ENCODE measurements at places on chromosomes 5 and 9.

DNA sequence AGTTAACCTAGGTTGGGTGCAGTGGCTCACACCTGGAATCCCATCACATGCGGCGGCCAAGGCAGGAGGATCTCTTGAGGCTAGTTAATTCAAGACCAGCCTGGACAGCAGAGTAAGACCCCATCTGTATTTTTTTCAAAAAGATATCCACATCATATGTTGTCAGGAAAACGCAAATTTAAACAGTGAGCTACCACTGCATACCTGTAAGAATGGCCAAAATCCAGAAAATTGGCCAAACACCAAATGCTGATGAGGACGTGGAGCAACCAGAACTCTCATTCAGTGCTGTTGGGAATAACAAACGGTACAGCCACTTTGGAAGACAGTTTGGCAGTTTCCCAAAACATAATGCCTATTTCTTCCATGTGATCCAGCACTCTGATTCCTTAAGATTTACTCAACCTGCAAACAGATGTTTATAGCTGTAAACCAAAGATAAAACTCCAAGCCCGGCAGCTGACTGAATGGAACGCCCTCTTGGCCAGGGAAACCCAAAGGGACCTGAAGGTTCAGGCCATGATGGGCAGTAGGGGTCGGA lies 12.4 kb downstream of the CEL start:
- no peaks in the 10 kb centered on the region for H3K4me1 ChIP-seq
- H3K27me3 ChIP-seq, result no peaks in the 10 kb centered on the region
- DNase-seq, result no peak
- H3K36me3 ChIP-seq, result peaks cover 6% of the 10 kb centered on the region
- H3K4me3 ChIP-seq, result no peak overlapping the region
- no peak overlapping the region for H3K27ac ChIP-seq

DNA sequence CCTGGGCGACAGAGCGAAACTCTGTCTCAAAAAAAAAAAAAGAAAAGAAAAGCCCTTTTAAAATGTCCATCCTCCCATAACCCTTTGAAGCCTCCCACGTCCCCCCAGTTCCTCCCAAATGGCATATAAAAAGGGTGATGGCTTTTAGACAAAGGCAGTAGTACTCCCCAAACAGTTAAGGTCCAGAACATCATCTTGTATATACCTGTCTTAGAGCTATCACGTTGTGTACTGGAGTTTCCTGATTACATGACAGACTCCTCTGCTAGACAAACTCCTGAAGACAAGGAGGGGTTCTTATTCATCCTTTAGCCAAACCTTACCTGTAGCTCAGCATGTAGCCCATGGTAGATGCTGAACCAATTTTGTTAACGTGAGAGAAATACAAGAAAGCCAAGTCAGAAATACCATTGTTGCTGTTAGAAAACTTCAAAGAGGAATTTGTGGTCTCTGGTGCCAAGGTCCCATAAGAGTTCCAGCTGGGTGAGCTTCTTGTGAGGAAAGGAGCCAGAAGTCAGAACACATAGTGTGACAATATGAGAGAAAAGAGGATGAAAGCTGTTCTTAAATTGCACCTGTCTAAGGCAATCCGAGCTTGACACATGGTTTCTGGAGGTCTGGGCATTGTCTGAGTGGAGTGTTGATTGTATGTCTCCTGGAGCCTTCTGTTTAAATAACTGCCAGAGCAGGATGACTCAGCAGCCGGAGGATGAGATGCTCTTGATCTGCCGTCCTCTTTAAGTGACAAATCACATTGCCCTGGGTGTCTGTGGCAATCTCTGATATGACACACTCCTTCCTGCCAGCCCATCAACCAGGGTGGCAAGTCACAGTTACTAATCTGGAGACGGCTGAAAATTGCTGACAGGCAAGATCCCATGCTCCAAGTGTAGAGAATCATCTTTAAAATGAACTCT lies 69.1 kb downstream of the ARRDC3 start:
- peak overlapping the region; percentile 69 for H3K4me3 ChIP-seq
- H3K27ac ChIP-seq, result peak overlapping the region; percentile 52
- H3K4me1 ChIP-seq, result peaks cover 42% of the 10 kb centered on the region
- H3K36me3 ChIP-seq, result no peaks in the 10 kb centered on the region
- H3K27me3 ChIP-seq, result no peaks in the 10 kb centered on the region

DNA sequence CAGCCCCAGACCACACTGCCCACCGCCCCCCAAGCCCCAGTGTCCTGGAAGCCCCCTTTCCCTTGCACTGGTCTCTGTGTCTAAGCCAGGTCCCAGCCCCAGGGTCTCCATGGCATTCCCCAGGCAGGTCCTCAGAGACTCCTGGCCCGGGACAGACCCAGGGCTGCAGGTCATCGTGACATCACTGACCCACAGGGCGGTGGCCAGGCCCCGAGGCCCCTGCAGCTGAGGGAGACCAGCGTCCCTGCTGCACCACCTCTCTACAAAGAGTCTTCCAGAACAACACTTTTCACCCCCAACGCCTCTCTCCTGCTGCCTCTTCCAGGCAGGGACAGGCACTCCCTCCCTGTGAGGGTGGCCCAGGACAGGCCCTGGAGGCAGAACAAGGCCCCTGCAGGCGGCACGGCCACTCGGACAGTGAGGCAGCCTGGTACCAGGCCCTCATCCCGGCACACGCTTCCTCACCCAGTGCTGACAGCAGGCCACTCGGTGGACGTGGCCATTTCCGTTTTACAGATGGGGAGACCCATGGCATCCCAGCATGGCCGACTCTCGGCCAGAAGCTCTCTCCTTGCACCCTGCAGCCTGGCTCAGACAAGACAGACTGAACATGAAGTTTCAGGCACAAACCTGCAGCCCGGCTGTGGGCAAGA lies 136.4 kb downstream of the ADAMTS2 start:
- H3K36me3 ChIP-seq, result no peaks in the 10 kb centered on the region
- no peak overlapping the region for H3K27ac ChIP-seq
- peaks cover 8% of the 10 kb centered on the region for H3K27me3 ChIP-seq

- no peaks in the 10 kb centered on the region for H3K27me3 ChIP-seq
- no peak overlapping the region for H3K27ac ChIP-seq
- H3K4me3 ChIP-seq, result no peak overlapping the region
- peaks cover 12% of the 10 kb centered on the region for H3K36me3 ChIP-seq
- H3K4me1 ChIP-seq, result peaks cover 6% of the 10 kb centered on the region
These were observed 67.0 kb downstream of the NR3C1 start for GRCh38 chr5:143336485-143336884.

DNA sequence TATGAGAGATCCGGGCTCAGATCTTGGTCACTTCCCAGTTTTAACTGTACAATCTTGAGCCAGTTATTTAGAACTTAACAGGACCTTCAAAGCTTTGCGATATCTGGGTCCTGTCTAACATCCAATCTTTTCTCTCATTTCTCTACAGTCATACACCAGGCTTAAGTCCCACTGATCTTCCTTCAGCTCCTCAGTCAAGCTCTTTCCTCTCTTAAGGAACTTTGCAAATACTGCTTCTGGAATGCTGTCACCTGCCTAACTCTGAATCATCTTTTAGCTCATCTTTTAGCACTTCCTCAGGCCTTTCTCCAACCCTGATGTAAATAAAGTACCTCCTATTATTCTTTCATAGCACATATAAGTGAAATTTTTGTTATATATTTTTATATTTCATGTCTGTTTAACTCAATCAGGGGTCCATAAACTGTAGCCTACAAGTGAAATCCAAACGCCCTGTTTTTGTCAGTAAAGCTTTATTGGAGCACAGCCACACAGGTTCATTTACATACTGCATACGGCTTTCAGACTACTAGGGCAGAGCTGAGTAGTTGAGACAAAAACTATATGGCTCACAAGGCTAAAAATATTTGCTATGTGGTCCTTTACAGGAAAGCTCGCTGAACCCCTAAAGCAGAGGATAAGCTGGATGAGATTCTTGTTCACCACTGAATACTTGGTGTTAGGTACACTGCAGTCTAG lies 63.5 kb downstream of the MEF2C start:
- H3K27ac ChIP-seq, result peak overlapping the region; percentile 78
- peaks cover 26% of the 10 kb centered on the region for H3K36me3 ChIP-seq
- no peaks in the 10 kb centered on the region for H3K27me3 ChIP-seq
- DNase-seq, result no peak

DNA sequence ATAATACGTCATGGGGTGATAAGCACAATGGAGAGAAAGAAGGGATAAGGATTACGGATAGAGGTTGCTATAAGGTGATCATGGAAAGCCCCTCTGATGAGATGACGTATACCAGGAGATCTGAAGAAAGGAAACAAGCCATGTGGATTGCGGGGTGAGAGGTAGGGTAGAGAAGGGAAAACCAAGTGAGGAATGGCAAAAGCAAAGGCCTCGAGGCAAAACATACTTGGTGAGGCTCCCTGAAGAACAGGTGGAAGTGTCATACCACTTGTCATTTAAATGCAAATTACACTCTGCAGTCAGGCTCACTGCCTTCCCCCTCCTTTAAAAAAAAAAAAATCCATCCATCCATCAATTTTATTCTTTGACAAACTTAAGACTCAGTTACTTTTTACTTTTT lies 420.8 kb downstream of the RAB3C start:
- H3K27me3 ChIP-seq, result no peaks in the 10 kb centered on the region
- no peak for DNase-seq
- no peaks in the 10 kb centered on the region for H3K36me3 ChIP-seq
- H3K27ac ChIP-seq, result no peak overlapping the region

GRCh38 chr5:58505971-58506640 lies 14.9 kb downstream of the GAPT start:
- H3K4me1 ChIP-seq, result peaks cover 34% of the 10 kb centered on the region
- H3K4me3 ChIP-seq, result peak overlapping the region; percentile 62
- H3K27ac ChIP-seq, result peak overlapping the region; percentile 92

DNA sequence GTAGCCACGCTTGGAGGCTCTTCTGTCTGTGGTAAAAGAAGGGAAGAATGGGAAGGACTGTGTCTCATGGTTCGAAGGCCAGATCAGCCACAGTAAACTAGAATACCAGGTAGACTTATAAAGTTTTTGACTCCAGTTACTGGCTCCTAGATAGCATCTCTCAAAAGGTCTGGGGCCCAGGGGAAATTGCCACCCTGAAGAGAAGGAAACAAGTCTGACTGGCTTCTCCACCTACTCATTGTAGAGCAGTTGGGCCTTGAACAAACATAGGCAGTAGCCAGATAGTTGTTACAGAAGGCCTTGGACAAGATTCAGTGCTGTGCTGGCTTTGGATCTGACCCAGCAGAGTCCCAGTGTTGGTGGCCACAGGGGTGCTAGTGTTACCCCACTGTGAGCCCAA lies 890.4 kb downstream of the EFNA5 start:
- H3K4me3 ChIP-seq, result no peak overlapping the region
- H3K27me3 ChIP-seq, result no peaks in the 10 kb centered on the region
- no peaks in the 10 kb centered on the region for H3K36me3 ChIP-seq
- no peaks in the 10 kb centered on the region for H3K4me1 ChIP-seq
- no peak for DNase-seq
- no peak overlapping the region for H3K27ac ChIP-seq

DNA sequence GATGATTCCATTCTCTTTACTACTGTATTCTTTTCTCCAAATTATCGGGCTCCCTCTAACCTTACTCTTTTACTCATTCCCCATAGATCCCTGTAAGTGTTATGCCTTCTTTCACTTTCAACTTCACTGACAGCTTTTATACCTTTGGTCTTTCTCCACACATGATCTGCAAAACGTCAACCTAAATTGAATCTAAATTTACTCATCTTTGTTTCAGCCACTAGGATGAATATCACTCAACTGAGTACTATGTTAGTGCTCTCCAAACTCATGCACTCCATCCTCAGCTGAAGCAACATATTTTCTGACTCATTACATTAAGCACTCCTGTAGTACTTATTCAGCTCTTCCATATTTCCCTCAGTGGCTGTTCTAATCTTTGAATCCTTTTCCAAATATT lies 133.4 kb downstream of the ADAMTS19 start:
- H3K4me3 ChIP-seq, result no peak overlapping the region
- H3K27ac ChIP-seq, result no peak overlapping the region
- H3K27me3 ChIP-seq, result no peaks in the 10 kb centered on the region
- DNase-seq, result no peak
- H3K36me3 ChIP-seq, result no peaks in the 10 kb centered on the region

DNA sequence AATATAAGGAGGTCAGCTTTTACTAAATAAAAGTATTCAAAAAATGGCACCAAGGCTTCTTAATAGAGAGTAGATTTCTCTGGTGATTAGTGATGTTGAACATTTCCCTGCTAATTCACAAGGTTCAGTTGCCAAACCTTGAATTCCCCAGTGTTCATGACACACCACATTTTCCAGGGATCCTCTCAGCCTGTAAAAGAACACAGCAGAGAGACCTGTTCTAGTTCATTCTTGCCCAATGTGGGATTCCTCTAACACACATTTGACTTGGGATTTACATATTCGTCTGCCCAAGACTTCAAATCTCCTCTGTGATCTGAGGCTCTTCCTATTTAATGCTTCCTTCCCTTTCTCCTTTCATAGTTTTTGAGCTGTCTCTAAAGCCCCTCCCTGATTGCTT lies 273.2 kb upstream of the CDH9 start:
- no peak overlapping the region for H3K4me3 ChIP-seq
- H3K36me3 ChIP-seq, result no peaks in the 10 kb centered on the region
- no peak for DNase-seq
- no peaks in the 10 kb centered on the region for H3K4me1 ChIP-seq

GRCh38 chr5:147017191-147017590 lies 138.6 kb upstream of the PPP2R2B start:
- no peak overlapping the region for H3K4me3 ChIP-seq
- no peak overlapping the region for H3K27ac ChIP-seq
- no peak for DNase-seq
- H3K4me1 ChIP-seq, result no peaks in the 10 kb centered on the region
- H3K27me3 ChIP-seq, result no peaks in the 10 kb centered on the region

- no peak overlapping the region for H3K27ac ChIP-seq
- H3K36me3 ChIP-seq, result no peaks in the 10 kb centered on the region
- no peak for DNase-seq
- peaks cover 19% of the 10 kb centered on the region for H3K27me3 ChIP-seq
- H3K4me1 ChIP-seq, result peaks cover 10% of the 10 kb centered on the region
These were observed 5.6 kb upstream of the IL3 start for GRCh38 chr5:132054697-132055440.

GRCh38 chr5:139494256-139494655 lies 11.7 kb upstream of the STING1 start:
- H3K4me3 ChIP-seq, result no peak overlapping the region
- H3K27ac ChIP-seq, result no peak overlapping the region
- DNase-seq, result no peak
- H3K36me3 ChIP-seq, result no peaks in the 10 kb centered on the region

DNA sequence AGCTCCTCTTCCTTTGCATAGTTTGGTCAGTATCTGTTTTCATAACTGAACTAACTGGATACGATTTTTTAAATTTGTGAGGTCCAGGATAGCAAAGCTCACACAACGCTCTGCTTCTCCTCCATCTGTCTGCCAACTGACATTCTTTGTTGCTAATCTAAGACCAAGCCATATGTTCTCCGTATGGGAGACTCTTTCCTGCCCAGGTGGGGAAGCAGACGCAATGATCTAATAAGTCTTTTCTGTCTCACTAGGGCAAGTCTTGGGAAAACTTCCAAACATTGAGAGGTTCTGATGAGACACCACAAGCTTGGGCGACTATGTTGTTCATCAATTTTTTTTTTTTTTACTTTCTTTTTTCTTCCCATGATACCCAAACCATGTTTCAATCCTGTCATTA lies 558.5 kb downstream of the EFNA5 start:
- H3K4me3 ChIP-seq, result no peak overlapping the region
- H3K27me3 ChIP-seq, result no peaks in the 10 kb centered on the region
- H3K4me1 ChIP-seq, result no peaks in the 10 kb centered on the region

- no peaks in the 10 kb centered on the region for H3K4me1 ChIP-seq
- H3K27me3 ChIP-seq, result no peaks in the 10 kb centered on the region
- DNase-seq, result no peak
- no peak overlapping the region for H3K27ac ChIP-seq
- no peaks in the 10 kb centered on the region for H3K36me3 ChIP-seq
These were observed 126.1 kb upstream of the STC2 start for GRCh38 chr5:173454361-173454735.
